ENCODE measurements at places on chromosomes 4 and X.

DNA sequence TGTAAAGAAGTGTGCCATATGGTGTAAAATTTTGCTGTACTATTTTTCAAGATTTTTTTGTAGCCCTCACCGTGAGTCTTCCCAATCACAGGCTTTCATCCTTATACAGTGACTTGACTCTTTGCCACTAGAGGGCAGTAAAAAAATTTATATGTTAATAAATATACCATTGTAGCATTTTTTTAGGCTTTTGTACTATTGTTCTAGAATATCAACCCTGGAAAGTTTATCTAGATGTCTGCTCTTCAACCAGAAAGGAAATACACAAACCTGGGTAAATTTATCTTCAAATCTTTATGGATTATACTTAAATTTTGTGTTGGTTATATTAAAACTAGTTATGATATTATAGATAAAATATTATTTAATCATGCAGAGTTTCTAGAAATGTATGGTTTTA is 235.3 kb downstream of the TENM3 start:
- DNase-seq: peak; percentile 42

DNA sequence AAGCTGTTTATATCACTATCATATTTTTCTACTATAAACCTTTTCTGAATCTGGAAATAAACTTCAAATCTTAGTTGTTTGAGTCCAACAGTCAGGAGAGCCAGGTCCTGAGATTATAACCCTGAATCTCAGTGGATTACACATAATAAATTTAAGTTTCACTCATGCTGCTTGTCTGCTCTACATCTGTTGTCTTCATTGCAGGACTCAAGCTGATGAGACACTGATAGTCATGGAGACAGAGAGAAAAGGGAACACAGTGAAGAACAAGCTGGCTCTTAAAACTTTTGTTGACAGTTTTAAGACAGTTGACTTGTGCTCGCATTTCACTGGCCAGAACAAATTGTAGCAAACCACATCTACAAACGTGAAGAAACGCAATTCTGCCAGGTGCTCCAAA is 327.0 kb upstream of the CTSO start:
- DNase-seq: no peak

DNA sequence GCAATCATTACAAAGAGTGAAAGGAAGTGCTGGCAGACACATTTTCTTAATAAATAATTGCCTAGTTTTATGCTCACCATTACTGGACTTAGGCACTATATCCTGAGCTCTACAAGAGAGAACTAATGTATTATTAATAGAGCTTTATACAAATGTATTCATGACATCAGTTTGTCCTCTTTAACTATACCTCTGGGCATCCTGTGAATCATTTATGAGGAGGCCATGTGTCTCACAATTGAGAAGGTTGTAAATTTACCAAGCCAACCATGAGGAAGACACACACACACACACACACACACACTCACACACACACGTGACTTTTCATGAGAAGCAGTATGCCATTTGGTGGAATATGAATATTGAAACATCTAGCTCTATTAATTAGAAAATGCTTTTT is 728.2 kb downstream of the ARAP2 start:
- no peak for DNase-seq

- DNase-seq: peak; percentile 34
These were observed 37.3 kb downstream of the NUDT11 start for GRCh38 chrX:51459125-51459524.

GRCh38 chr4:84317513-84317912 is 181.6 kb downstream of the NKX6-1 start:
- no peak for DNase-seq

DNA sequence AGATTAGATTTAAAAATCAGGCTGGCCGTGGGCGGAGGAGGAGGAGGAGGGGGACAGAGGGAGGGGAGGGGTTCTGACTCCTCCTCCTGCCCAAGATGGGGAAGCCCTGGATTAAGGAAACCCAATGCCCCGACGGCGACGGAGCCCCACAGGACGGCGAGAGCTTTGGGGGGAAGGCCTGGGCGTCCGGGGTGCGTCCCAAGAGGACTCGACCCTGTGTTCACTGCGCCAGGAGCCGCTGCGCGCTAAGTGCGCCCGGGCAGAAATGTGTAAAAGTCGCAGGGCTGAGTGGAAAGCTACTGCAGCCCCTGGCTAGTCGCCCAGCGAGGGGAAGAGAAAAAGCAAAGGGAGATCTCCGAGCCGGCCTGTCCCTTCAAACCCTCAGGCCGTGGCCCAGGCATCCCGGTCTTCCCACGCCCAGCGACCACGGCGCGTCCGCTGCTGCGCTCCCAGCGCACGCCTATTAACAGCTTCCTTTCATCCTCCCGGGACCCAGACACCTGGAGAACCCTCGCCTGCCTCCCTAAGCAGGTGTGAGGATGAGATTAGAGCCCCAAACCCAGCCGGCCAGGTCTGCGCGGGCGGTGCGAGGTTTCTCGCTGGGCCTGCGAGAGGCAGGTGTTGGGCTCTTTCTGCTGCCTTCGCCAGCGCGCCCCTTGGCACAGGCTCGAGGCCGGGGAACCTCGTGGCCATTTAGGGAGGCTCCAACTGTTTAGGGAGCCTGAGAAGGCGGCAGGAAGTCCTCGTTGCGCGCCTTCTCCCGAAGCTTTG is 1.4 kb upstream of the RPS6KA3 start:
- peak; percentile 43 for DNase-seq

DNA sequence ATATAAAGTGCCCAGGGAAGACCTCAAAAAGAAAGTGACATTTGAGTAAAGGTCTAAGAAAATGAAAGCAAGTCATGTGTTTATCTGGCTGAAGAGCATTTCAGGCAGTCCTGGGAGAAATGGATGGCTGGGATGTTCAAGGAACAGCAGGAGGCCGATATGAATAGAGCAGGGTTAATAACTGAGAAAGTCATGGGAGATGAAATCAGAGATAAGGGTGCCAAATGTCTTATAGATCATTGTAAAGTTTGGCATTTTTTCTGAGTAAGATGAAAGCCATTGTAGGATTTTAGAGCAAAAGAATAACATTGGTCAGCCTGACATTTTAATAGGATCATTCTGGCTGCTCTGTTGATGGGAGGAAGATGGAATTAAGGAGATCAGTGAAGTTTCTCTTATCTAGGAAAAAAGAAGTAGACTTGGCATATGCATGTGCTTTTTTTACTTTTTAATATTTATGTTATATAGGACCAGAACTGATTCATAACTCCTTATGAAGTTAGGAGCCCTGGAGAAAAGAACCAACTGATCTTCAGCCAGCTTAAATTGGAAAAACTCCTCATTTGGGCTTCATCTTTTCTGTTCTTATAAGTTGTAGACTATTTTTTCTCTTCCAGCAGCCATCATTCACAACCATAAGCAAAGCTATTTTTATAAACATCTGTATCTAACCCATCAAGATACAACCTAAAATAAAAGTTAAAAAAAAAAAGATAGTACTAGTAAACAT is 18.6 kb downstream of the AIMP1 start:
- no peak for DNase-seq

DNA sequence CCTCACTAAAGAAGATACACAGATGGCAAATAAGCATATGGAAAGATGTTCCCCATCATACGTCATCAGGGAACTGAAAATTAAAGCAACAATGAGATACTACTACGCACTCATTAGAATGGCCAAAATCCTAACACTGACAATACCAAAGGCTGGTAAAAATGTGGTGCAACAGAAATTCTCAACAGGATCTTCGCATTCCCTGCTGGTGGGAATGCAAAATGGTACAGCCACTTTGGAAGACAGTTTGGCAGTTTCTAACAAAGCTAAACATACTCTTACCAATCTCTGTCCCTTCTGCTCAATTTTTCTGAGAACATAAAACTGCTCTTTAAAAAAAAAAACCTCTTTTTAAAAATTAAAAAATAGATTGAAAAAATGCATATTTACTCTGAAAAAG is 300.2 kb downstream of the FBXW7 start:
- DNase-seq: no peak

- DNase-seq: peak; percentile 89
These were observed 61.3 kb downstream of the AR start for GRCh38 chrX:67604979-67605703.

GRCh38 chrX:124534536-124534935 is 188.2 kb downstream of the SH2D1A start:
- no peak for DNase-seq

- DNase-seq: peak; percentile 19
These were observed 1038.4 kb upstream of the PABPC4L start for GRCh38 chr4:135239964-135240363.

DNA sequence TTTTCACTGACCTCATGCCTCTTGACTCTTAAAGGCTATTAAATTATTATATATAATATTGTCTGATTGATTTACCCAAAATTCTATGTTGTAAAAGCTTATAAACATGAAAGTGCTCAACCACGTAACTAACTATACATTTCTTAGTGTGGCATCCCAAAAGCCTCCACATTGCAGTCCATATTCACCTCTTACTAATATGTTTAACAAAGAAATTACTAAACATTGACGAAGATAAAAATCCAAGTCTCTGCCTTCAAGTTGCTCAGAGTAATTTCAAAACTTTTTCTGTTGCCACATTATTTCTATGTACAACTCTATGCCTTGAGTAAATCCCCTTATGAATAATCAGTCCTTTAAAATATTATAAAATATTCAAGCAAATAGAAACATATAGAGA is 14.4 kb downstream of the DDIT4L start:
- DNase-seq: no peak

DNA sequence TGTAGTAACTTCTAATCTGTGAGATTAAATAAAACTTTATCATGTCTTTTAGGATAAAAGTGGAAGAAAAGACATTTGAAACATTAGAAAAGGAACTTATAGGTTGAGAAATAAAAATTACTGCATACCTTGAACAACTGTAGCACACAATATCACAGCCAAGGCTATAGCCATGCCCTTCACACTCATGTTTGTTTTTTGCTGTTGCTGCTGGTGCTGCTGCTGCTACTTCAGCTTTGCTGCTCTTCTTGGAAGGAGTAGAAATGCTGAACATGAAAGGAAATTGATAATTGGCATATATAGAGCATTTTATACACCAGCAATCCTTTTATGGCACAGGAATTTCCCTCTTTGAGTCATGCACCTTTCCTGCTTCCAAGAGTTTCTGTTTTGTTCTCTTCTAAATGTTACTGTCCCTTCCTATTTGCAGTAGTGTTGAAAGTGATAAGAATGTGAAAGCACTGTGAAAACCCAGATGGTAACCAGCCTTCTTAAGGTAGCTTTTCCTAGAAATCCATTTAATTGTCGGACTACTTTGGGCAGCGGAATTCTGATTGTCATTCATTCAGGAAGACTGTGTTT is at the start of gene CXCL11:
CXCL11 (minus strand) TSS at position 272 of the 582 bp plus-strand sequence; CDS start at position 189, 83 bp downstream.
- peak; percentile 11 for DNase-seq

DNA sequence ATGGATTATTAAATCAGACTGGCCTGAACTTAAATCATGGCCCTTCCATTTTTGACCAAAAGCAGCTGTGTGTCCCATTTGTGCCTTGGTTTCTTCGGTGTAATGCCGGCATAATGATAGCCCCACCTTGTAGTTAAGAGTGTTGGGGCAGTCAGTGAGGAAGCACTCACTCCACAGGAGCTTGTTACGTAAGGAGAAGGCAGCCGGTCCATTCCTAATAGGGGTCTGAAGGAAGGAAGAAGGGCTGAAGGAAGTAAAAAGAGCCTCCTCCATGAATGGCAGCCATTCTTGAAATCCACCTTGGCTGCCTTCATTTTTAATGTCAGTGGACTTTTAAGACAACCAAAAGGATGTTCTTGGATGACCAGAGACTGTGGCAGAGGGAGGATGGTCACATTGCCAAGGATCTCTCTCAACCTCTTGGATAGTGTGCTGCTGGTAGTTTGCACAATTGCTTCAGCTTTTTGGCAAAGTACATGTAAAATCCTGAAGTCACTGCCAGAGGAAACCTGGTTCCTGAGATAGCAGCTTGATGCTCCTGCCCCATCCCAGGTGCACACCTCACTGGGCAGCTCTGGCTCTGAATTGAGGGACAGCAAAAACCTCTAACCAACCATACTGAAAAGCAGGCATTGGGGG is 113.5 kb downstream of the PTTG2 start:
- DNase-seq: no peak

DNA sequence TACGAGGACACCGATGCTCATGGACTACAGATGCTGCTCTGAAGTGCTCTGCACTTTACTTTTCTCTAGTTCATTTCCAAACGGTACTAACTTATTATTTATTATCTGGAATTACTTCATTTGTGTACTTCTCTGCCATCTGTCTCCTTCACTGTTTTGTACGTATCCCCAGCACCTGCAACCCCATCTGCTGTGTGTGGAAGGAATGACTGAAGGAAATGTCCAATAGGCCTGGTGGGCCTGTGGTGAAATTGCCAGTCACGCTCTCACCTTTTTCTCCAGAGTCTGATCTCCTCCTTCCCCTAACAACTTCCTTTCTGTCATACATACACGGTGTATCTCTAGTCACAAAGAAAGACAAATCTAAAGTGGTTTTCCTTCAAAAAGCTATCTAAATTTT is 12.9 kb downstream of the TMEM154 start:
- no peak for DNase-seq
